ENCODE measurements at places on chromosomes 4 and X.

- no peak for DNase-seq
These were observed 712.9 kb upstream of the LCORL start for GRCh38 chr4:18734405-18734804.

DNA sequence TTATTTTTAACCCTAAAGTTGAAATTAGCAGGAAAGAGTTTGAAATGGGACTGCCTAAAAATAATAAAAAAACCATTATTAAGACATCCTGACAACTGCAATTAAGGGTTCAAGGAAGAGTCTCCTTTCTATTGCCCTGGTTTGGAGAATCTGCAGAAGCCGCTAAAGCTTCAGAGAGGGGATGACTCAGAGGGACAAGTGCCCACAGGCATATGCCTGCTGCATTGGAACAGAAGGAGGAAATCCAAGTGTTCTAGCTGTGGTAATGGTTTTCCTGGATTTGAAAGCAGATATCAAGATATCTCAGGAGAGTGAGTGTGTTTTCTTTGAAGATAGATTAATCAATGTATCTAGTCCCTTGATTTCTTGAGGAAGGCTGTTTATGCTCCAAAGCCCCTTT, 235.1 kb upstream of the TAPT1 start:
- DNase-seq: no peak

GRCh38 chrX:38970845-38971244, 169.6 kb downstream of the MID1IP1 start:
- no peak for DNase-seq

- DNase-seq: no peak
These were observed 1389.0 kb upstream of the IGFBP7 start for GRCh38 chr4:58499182-58499581.

GRCh38 chr4:154160519-154161301, 330.9 kb downstream of the DCHS2 start:
- DNase-seq: no peak

DNA sequence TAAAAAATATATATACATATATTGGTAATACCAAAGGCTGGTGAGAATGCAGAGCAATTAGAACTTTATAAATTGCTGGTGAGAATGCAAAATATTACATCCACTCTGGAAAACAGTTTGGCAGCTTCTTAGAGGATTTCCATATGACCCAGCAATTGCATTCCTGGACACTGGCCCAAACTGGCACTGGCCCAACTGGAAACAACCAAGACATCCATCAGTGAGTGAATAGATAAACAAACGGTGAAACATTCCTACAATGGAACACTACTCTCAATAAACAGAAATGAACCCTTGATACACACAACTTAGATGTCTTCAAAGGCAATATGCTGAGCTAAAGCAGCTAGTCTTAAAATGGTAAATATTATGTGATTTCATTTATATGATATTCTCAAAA, 524.2 kb downstream of the IQCM start:
- no peak for DNase-seq

DNA sequence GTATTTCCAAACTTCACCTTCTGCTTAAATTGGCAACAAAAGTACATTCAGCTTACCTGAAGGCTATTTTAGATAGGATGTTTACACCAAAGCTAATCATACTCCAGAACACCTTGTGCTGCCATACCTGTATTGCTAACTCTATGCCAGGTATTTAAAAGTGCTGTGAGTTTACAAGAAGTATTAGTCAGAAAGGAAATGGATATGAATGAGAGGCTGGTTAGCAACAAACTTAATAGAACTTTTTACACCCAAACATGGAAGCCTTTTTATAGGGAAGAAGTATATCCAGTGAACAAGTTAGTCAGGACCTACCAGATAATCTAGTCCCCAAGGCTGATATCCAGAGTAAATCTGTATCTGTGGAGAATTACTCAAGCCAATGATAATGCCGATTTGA, 131.2 kb upstream of the SPRY1 start:
- DNase-seq: no peak

DNA sequence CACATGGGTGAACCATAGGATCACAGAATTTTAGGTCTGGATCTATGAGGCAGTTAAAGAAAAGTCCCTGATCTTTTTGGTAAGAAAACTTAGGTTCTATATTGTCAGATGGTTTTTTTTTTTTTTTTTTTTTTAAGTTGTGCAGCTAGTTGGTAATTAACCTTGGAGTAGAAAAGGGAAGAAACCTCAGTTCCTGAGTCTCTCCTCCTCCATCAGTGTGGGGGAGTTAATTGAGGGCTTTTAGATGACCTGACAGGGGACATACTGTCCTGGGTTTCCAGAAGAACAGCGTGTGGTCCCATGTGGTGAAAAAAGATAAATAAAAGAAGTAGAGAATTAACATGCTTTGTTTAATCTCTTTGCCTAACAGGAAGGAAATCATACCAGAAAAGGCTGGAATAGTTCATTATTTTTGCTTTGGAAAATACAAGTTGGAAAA, 123.7 kb downstream of the ARHGAP10 start:
- DNase-seq: no peak

GRCh38 chr4:156969911-156970310, 1.7 kb downstream of the PDGFC start:
- no peak for DNase-seq

DNA sequence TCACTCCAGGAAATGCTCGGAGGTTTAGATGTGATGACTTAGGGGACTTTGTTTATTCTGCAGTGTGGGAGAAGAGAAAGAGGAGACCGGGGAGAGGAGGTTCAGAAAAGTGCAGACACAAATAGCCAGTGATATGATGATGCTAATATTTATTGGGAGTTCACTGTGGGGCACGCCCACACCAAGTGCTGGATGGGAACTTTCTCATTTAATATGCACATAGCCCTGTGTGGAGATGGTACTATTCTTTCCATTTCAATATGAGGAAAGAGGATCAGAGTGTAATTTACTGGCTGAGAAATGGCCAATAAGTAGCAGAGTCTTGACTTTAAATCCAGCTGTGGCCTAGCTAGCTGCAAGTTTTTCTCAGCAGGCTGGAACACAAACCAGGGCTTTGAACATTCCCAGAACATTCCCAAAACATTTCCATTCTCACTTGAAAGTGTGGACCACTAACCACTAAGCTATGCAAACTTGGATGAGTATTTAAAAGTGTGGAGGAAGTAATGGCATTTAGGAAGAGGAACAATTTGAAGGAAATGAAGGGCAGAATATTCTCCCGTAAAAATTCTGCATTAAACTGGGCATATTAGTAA, 231.7 kb downstream of the HS3ST1 start:
- no peak for DNase-seq

- no peak for DNase-seq
These were observed 100.2 kb downstream of the OTC start for GRCh38 chrX:38452603-38453002.

GRCh38 chr4:114924311-114924710, 189.1 kb downstream of the NDST4 start:
- DNase-seq: no peak

DNA sequence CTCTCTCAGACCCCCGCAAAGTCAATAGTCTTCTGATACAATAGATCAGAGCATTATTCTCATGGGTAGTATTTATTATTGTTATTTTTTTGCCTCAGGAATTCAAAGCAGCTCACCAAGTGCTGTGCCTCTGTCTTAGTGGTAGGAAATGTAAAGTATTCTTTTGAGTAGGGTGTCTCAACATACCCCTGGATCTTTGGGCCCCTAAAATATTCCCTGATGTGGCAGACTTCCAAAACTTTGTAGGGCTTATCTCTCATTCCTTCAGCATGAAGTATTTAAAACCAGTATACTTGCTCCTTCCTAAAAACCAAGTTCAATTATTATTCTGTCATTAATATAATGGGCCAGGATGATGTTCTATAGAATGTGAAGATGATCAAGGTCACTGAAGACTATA, 115.3 kb upstream of the ZNF827 start:
- no peak for DNase-seq

GRCh38 chr4:137896221-137896737, 345.9 kb downstream of the SLC7A11 start:
- no peak for DNase-seq

- DNase-seq: no peak
These were observed 49.7 kb downstream of the CORIN start for GRCh38 chr4:47788126-47788525.

DNA sequence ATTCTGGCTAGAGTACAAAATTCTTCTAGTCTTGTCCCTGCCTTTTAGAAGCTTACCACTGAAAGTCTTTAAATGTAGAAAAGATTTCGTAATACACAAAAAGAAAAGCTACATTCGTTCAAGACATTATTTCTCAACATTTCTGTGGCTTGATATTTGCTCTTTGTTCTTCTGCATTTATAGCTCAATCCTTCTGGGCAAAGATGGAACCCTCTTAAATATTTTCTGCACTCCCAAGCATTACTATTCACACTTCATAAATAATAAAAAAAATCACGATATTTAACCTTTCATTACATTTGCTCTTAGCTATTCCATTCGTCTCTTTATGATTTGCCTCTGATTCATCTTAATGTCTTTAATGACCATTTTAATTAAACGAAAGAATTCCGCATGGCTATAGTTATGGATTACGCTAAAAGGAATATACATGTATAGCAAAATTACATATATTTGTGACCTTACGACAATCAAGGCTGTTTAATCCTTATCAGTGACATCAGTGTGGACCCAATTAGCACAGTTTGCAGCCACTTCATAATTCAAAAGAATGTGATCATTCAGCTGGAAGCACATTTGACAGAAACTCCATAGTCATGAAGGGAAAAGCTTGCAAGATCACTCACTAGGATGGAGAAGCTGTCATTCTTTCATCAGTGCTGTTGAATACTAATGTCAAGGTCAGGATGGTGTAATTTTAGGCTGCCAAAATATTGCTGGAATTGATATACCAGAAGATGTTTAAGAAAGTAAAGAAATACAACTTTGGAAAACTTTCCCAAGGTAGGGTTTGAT, 1075.0 kb upstream of the TENM3 start:
- no peak for DNase-seq

- no peak for DNase-seq
These were observed 50.5 kb upstream of the FAM47C start for GRCh38 chrX:36957425-36958328.

GRCh38 chr4:40395908-40396793, 61.0 kb downstream of the CHRNA9 start:
- DNase-seq: no peak

- DNase-seq: no peak
These were observed 457.2 kb downstream of the GALNTL6 start for GRCh38 chr4:172270397-172270796.

DNA sequence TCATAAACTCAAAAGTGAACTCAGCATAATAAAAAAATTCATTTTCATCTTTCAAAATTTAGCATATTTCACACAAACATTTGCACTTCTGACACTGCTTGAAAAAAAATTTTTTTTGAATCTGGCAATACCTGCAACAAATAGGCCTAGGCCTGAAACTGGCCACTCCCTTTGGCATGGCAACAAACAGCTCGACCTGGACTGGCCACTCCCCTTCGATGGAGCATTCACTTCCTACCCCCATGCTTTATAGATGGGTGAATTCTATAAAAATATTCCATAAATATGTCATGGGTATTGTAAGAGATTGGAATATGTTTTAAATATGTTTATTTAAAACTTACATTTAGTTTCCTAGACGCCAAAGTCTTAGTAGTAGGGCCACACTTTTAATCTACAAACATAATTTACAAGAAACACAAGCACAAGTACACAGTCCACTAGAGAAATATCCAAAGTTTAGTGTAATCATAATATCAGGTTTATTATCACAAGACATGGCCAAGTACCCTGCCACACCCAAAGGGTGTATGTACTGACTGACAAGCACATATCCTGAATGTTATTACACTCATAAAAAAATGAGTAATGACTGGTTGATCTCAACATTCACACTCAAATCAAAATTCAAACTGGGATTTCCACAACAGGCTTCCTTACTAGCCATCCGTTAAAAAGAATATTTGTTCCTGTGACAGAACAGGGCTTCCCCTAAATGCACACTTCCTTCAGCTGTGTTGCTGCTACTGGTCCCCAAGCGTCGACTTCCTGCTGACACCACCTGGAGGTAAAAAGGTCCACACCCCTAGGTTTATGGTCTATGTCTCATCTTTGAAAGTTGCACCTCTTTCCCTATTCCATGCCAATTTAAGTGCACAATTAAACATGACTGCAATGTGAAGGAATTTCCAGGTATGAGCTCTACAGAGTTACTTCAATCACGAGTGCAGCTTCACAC, 271.5 kb downstream of the NR3C2 start:
- no peak for DNase-seq

- DNase-seq: peak; percentile 38
These were observed 5.8 kb downstream of the ATG4A start for GRCh38 chrX:108097380-108097779.

DNA sequence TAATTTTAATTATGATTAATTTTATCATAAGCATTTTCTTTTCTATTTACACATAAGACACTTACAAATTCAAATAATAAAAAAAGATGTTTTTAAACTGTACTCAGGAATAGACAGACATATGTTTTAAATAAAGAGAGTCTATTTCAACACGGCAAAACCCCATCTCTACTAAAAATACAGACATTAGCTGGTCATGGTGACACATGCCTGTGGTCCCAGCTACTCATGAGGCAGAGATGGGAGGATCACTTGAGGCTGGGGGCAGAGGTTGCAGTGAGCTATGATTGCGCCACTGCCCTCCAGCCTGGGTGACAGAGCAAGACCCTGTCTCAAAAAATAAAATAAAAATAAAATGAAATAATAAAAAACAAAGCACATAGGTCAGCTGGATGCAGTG, 14.8 kb downstream of the FAM9B start:
- no peak for DNase-seq

DNA sequence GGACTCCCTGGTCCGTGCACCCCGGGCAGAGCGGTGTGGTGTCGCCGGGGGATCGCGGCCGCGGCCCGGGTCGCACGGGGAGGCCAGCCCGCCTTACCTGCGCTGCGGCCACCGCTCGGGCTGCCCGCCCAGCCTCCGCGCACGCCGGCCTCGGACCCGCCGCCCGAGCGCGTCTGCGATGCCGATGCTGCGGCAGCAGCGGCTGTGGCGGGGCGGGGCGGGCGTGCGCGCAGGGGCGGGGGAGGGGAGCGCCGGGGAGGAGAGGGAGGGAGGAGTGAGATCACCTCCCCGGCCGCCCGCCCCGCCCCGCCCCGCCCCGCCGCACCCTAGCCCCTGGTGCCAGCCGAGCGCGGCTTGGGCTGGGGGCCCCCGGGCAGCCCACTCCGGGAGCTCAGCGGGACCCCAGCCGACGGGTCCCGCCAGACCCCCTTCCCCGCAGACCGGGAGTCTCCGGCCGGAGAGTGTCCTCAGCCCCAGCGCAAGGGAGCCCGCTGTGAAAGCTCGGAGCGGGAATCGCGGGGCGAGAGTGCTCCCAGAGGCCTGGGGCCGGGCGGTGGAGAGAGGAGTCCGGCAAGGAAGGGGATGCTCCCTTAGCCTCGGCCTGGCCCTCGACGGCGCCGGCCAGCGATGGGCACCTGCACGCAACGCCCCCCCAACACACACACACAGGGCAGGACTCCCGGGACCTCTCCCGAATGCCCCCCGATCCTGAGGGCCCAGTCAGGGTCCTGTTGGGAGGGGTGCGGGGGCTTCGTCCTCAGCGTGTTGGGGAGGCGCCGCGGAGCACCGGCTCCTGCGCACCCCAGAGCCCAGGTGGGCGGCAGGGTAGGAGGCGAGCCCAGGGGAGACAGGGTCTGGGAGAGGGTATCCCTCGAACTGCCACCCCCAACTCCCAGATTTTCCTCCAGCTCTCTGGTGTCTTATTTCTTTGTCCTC, at the start of gene L1CAM:
TSS of gene L1CAM (minus strand) at position 206 of the 936 bp plus-strand sequence. CDS start 10,337 bp downstream, outside the sequence.
- no peak for DNase-seq

- no peak for DNase-seq
These were observed 11.7 kb downstream of the C1GALT1C1 start for GRCh38 chrX:120617996-120618630.

- DNase-seq: no peak
These were observed 52.8 kb downstream of the PDLIM5 start for GRCh38 chr4:94504545-94504944.

- DNase-seq: no peak
These were observed 39.3 kb downstream of the SLAIN2 start for GRCh38 chr4:48380583-48381167.

- no peak for DNase-seq
These were observed 146.8 kb downstream of the RPA4 start for GRCh38 chrX:97030463-97030862.
